Left lobe of liver (tissue), 2 donors: ENCODE measurements at places on chromosomes 4 and X.

- DNase-seq = no peak
These were observed 129.2 kb downstream of the FAM53A start for GRCh38 chr4:1554876-1555265.

DNA sequence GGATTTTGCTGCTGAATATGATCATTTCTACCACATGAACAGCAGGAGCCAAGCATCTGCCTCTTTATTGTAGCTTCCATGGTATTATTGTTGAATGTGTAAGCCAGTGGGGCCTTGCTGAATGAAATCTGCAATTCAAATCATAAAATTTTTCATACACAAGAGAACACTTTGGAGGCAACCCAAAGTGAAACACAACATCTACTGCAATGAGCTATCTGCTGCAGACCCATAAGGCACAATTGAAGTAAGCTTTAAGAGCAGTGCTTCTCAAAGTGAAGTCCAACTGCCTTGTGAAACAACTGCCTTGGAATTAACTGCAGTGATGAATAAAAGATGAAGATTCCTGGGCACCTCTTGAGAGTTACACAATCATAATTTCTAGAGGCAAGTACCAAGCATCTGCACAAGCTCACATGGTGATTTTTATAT, 626.3 kb upstream of the INTU start:
- no peak for DNase-seq

DNA sequence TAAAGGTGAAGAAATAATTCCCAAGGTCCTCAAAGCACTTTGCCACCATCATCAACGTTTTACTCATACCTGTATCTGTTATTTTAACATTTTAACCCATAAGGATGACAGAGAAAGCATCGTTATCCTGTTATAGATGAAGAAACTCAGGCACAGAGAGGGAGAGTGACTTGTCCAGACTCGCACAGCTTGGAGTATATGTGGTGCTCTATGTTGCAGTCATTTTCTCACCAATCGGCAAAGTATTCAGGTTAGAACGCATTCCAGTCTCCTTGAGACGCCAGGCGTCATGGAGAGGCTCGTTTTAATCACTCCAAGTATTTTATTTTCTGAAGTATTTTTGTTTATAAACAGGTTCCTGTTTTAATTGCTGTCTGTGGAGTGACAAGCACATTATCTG, 73.5 kb downstream of the IRF2 start:
- DNase-seq = no peak

- DNase-seq = no peak
These were observed 944 bp downstream of the KLF8 start for GRCh38 chrX:56233100-56233499.

DNA sequence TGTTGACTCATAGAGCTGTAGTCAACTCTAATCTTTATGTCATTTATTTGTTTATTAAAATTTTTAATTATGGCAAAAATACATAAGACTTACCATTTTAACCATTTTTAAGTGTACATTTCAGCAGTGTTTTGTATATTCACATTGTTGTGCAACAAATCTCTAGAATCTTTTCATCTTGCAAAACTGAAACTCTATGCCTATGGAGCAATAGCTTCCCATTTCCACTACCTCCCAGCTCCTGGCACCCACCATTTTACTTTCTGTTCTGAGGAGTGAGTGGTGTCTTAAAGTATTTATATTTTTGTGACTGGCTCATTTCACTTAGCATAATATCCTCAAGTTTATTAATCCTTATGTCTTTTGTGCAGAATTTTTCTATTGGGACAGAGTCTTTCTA, 181.0 kb downstream of the GPAT3 start:
- no peak for DNase-seq

DNA sequence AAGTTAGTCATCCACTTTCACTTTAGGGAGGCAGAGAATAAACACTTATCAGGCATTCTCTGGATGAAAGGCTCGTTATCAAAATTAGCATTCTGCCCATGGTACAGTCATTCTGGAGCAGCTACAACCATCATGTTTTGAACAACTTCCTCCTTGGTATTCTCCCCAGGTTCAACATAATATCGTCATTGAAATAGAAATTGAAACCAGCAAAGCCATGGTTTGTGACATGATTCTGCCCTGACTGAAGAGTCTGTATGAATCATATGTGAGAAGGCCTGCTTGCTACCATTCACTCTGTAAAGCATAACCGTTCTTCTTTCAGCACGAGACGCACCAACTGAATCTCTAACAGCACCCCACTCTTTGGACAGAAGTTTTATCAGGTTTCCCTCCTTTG, 127.5 kb upstream of the RADX start:
- no peak for DNase-seq

DNA sequence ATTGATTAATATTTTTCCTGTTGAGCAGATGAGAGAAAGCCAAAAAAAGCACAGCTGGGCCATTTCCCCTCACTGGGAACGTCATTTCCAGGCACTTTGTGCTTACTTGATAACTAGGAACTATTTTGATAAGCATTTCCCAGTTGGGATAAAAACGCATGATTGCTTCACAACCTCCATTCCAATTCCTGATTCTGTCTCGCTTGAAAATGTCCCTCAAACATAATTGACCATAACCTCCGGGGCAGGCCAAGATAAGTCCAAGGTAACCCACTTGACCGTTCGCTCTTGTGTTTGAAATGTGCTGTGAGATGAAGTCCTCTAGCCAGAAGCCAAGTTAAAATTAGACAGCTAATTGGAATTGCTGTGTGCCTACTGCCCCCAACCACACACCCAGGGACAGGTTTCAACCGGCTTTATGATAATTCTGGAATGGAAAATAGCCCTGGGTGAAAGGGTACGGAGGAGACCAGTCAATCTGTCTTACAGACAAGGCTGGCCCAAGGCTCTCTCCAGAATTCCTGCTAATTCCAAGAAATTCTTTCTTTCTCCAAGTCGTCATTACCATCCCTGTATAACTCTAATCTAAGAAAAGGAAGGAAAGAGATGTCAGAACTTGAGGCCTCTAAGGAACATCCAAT, 137.1 kb downstream of the MID1 start:
- no peak for DNase-seq

- DNase-seq = no peak
These were observed 34.7 kb upstream of the AREG start for GRCh38 chr4:74410272-74410671.

DNA sequence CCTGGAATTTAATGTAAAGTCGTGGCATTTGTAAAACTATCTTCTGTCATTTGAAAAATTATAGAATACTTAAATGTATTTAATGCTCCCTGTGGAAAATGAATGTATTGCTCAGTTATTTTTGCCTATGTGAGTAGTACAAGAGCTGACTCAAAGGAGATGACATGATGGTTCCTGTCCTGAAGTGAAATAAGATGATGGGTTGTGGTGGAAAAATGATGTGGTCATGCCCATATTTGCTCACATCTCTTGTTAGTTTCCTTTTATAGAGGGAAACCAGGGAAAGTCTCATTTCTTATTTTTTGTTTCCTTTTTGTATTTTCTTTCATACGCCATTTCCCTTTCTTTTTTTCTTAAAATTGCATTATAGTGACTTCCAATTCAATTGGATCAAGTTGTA, 23.7 kb downstream of the PLS3 start:
- no peak for DNase-seq

DNA sequence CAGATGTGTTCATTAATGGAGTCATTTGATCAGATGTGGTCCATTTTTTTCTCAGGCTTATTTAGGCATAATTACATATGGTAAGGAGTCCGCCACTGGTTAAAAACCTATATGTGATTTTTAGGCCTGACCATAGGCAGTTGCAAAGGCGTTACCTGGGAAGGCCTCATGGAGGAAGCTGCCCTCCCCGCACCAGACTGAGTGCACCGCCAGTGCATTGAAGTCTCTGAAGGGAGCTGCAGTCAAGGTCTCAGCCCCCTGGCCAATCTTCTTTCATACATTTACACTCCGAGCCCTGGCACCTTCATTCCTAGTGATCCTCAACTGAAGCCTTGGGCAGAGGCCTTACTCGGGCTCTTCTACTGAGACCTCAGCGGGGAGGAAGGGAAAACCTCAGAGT, 898.2 kb upstream of the AGA start:
- no peak for DNase-seq

DNA sequence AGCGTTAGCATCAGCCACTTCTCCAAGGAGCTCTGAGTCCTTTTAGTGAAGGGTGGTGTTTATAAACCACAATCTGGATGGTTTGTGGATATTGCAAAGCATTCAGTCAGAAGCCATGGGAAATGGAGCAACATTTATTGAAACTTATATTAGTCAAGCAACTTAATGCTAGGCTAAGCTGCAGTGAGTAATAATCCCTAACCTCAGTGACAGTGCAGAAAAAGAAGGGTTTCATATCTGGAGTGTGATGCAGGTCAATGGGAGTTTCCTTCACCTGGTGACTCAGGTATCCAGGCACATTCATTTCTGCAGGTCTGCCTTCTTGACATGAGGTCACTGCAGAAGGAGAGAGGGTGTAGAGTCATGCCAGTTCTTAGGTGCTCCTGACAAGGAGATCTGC, 10.4 kb upstream of the DRD5 start:
- DNase-seq = no peak

- DNase-seq = no peak
These were observed 379.8 kb downstream of the DCAF12L2 start for GRCh38 chrX:125786316-125786715.

DNA sequence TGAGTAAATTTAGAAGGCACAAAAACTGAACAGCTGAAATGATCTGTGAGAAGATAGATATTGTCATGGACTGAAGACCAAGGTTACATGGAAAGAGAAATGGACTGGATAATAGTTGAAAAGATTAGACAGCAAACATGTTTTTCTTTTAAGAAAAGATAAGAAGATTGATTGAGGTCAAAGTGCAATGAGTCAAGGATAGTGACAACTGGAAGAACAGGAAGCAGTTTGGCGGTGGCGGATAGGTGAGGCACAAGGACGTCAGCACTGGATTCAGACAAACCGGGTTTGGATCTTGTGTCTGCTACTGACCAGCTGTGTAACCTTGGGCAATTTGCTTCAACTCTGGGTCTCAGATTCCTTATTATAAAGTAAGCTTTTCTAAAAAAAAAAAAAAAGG, 2.0 kb upstream of the HPGD start:
- no peak for DNase-seq

DNA sequence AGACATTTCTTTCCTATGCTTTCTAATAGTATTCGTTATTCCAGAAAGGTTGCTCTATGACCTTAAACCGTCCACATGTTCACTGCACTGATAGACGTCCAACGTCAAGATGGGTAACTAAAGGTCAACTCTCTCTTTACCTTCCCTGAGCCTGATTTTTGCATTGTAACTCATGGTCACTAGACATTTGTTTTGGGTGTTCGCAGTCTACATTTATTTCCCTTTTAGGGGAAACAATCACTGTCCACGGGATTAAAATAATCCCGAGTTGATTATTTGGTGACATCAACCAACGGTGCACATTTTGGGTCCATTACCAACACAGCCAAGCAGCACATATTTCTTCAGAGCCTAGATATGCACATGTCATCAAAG, 540 bp upstream of the HADH start:
- no peak for DNase-seq

- no peak for DNase-seq
These were observed 250.4 kb downstream of the GPM6A start for GRCh38 chr4:175561696-175562095.

GRCh38 chrX:56232221-56233082, at the start of gene KLF8:
Gene KLF8 (plus strand): TSS chrX:56232356. CDS start chrX:56233335, 979 bp downstream.
- DNase-seq = no peak

DNA sequence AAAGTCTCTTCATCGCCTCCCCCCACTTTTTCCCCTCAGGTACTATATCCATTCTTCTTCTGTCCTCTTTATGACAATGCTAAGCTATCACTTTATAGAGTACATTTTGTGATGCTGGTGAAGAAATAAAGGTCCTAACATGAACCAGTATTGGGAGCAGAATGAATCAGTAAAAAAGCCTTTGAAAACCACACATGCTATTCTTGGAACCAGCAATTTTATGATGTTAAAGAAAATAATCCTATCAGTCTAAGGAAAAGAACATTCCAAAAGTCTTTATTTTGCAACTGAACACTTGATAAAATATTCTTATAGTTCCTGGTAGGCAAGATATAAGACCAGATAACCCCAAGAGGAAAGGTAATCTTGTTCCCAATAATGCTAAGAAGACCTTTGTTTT, 107.8 kb upstream of the MCF2 start:
- DNase-seq = no peak

DNA sequence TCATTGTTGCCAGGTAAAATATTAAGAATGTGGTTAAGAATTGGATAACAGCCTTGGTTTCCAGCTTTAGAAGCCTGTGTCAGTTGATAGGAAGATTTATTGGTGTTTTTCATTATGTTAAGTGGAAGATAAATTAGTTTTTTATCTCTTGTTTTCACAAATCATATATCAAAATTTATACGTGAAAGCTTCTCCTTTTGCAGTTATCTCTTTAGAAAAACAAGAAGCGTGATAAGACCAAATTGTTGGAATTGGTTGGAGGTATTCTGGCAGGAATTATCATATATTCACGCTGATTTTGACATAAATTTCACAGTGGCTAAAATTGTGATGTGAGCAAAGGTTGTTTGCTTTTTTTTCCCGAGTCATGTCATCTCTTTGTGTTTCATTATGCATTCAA, 90.6 kb downstream of the FRMPD4 start:
- no peak for DNase-seq

GRCh38 chrX:73817393-73818199, 254.6 kb downstream of the CHIC1 start:
- DNase-seq = no peak

GRCh38 chrX:52839137-52839536, 28.1 kb downstream of the XAGE5 start:
- DNase-seq = no peak
